ENCODE measurements at places on chromosomes 16 and 17.

GRCh38 chr16:80981103-80981502 lies 25.6 kb downstream of the CMC2 start:
- no peak for DNase-seq

DNA sequence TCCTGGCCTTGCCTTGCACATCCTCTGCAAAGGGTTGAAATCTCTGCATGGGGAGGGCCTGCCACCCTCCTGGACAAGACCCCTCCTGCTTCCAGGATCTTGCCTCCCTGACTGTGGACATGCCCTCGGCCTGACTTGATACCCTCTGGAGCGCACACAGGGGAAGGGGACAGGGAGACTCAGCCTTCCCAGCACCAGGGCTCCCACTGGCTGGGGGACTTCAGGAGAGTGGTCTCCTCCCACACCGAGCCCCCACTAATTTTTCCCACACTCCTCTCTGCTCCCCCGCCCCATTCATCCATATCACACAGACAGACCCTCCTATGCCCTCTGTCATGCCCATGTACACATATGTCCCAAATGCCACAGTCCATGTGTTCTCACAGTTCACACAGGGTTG lies 14.3 kb downstream of the SGCA start:
- DNase-seq = no peak

GRCh38 chr17:70881093-70881492 lies 711.8 kb downstream of the KCNJ2 start:
- no peak for DNase-seq

DNA sequence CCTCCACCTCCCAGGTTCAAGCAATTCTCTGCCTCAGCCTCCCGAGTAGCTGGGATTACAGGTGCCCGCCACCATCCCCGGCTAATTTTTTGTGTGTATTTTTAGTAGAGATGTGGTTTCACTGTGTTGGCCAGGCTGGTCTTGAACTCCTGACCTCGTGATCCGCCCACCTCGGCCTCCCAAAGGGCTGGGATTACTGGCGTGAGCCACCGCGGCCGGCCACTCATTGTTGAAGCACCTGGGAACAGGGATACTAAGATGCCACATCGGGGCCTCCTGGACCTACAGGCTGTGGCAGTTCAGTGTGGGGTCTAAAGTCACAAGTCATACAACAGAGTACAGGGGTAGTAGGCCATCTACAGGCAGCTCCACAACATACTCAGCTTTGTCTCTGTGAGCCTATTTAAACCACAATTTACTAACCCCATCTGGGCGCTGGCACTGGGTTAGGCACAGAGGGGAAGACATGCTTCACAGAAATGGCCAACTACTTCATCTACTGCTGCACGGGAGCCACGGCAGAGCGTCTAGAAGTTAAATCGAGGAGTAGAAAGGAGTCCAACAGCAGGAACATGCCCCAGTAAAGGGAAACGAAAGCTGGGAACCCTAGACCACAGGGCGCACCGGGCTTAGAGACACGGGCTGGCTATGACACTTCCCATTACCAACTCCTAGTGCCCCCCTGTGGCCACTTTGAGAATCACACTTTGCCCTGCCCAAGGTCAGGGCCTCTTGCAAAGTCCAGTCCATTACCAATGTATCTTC lies 4.3 kb downstream of the VAMP2 start:
- DNase-seq = no peak

GRCh38 chr17:56976941-56977608 lies 856 bp upstream of the SCPEP1 start:
- DNase-seq = no peak

GRCh38 chr17:50865868-50866260 lies 290 bp downstream of the TOB1 start:
- DNase-seq = no peak

DNA sequence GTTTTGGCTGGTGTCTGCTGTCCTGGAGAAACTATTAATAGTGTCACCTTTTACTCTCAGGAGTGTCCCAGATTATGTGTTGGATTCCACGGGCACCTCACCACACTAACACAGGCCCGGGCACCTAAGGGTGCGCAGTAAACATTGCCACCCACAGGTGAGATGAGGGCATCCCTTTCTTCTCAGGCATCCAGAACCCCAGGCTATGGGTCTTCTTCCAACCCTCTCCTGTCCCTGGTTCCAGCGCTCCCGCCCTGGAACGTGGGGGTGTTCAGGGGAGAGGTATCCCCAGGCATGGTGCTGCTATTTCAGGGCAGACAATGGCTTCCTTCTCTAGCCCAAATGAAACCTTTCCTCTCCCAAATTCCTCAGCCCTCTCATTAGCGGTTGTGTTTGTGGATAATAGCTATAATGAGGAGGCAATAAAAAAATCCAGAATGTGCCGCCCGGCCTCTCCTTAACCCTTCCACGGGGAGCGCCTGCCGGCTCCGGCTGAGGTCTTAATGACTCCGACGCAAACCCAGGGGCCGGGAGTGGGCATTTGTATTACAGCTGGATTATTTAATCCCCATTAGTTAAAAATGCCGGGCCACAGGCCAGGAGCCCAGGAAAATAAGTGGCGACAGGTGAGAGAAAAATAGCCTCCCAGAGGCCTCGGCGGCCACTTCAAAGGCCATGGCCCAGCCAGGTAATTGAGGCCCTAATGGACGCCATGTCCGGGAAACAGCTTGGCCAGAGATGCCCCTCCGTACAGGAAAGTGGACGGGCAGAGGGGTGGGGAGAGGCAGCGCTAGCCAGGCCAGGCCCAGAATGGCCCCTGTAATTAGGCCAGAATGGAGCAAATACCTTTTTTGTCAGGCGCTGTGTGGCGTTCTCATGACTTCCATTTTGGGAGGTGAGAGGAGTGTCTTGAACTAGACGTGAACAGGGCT lies 102.8 kb downstream of the IRX5 start:
- DNase-seq = no peak

DNA sequence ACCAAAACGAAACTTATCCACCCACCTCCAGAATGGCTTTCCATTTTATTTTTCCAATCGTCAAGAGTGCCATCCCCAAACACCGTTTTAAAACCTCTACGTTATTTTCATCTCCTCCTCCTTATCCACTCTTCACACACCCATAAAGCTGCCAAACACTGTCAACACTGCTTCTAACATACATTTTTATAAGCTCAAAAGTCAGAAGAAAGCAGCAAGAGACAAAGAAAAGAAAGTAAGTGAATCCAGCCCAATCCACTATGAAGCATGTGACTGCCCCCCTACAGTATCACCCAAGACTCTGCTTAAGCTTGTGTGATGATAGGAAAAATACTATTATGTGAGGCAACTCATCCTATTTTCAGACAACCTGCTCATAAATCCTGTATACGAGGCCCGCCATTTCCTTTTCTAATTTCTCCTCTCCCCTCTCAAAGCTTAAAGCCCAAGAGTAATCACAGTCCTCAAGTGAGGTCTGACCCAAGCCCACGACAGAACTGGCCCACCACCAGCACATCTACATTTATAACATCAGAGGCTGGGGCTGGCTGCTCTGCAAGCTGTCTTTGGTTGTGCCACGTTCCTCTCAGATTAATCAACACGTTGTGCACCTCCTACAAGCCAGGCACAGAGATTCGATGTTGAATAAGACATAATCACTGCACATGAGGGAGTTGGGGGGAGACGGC lies 16.3 kb downstream of the USP31 start:
- DNase-seq = no peak

GRCh38 chr17:34228781-34229180 lies 26.3 kb upstream of the CCL2 start:
- DNase-seq = no peak

DNA sequence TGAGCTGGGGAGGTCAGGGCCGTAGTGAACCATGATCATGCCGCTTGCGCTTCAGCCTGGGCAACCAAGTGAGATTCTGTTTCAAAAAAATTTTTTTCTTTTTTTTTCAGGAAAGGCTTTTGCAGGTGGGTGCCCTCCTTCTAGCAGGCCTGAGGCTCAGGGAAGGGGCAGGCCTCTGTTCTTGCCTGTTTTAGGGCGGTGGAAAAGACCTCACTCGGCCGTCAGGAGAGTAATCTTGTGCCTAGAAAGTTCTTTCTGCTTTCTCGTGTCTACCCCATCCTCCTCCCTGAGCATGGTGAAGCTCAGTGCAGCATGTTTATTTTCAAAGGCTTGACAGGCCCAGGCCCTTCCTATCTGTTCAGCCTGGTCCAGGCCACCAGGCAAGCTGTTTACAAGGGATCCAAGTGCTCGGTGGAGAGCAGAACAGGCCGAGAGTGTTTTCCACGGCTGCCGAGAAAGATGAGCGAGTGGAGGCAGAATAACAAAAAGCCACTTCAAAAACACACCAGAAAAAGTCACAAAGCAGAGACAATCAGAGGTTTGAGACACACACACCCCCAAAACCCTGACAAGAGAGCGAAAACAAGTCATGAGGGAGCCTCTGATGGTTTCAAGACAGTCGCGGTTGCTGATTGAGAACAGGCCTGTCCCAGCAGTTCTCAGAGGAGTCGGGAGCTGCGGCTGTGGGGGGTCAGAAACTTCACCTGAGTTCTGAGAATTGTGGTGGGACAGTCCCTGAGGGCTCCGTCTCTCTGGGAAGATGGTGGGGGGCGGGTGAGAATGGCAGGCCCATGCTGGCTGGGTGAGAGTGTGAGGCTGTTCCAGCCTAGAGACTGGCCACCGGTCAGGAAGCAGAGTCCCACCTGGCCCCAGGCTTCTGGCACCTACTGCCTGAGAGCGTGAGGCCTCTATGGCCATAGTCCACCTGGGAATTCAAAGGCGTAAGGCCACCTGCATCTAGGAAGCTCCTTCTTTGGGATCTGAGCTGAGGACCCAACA lies 37.5 kb upstream of the CCR7 start:
- no peak for DNase-seq

- no peak for DNase-seq
Observed at GRCh38 chr17:4593021-4593421, 8.7 kb downstream of the SMTNL2 start.

DNA sequence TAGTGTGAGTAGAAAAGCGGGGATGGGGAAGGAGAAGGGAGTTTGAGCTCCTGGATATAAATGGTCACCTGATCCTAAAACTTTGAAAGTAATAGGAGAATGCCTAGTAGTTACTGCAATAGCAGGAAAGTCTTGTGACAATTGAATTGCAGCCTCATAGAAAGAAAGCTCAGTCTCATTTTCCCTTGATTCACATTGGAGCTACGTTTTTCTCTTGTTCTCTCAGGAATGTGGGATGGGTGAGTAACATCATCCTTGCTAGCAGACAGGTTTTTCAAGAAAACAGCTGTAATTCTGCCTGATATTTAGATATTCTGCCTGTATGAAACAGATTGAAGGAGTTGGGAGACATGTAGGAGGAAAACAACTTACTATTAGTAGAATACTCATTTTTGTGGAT lies 25.3 kb downstream of the SF3B3 start:
- no peak for DNase-seq

DNA sequence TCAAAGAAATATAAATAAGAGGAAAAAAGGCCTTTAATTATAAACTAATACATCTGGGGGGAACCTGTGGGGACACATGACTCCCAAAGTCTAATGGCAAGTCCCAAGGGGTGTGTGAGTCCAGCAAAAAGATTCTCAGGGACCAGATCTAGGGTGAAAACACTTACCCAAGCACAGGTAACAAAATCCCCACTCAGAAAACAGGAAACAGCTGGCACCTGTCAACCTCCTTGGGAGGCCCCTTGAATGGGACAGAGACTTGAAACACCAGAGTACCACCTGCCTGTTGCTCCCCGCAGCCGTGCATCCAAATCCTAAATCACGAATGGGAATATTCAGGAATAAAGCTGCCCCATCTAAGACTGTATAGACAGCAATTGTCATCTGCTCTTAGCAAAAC lies 461.2 kb upstream of the CDH5 start:
- no peak for DNase-seq

DNA sequence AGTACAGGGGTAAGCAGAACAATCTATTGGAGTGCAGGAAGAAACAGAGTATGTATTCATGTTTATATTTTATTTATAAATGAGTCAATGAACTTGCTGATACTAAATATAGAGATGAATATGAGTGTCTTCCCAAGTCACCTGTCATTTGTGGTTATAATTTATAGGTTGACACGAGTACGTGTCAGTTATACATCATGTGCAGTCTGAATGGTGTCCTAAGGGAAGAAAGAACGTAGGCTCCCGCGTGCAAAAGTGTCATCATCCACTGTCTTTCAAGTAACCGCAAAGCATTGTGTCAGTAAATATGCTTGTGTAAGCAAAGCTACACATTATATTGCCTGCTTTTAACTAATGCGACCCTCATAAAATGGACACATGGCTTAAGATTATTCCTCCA lies 786.1 kb downstream of the KCNJ2 start:
- no peak for DNase-seq

DNA sequence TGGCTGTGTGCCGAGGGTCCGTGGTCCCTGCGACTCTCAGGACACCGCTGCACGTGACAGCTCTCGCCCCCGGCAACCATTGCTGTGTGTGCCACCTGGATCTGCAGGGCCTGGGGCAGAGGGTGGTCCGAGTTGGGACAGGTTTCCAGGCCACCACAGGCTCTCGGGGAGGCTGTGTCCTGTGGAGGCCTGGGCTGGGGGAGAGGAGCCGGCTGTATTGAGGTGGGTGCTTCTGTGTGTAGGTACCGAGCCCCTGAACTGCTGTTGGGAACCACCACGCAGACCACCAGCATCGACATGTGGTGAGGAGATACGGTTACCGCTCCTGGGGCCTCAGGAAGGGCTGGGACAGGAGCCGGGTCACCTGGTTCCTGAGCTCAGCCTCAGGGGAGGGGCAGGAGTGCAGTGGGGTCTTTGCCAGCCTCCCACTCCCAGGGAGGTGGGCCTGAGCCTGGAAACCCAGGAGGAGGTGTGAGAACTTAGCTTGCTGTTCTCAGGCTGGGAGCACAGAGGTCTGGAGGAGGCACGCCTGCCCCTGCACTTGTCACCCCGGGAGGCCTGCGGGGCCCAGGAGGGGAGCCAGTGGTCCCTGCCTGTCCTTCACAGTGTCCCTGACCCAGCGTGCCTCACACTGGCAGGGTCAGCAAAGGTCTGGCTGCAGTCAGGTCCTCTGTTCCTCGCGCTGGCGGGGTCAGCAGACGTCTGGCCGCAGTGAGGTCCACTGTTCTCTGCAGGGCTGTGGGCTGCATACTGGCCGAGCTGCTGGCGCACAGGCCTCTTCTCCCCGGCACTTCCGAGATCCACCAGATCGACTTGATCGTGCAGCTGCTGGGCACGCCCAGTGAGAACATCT lies 7.3 kb downstream of the SPATA2L start:
- no peak for DNase-seq

GRCh38 chr16:48350736-48351135 lies 34.5 kb downstream of the SIAH1 start:
- no peak for DNase-seq

GRCh38 chr17:51149163-51149562 lies 4.2 kb upstream of the NME1 start:
- DNase-seq = no peak

DNA sequence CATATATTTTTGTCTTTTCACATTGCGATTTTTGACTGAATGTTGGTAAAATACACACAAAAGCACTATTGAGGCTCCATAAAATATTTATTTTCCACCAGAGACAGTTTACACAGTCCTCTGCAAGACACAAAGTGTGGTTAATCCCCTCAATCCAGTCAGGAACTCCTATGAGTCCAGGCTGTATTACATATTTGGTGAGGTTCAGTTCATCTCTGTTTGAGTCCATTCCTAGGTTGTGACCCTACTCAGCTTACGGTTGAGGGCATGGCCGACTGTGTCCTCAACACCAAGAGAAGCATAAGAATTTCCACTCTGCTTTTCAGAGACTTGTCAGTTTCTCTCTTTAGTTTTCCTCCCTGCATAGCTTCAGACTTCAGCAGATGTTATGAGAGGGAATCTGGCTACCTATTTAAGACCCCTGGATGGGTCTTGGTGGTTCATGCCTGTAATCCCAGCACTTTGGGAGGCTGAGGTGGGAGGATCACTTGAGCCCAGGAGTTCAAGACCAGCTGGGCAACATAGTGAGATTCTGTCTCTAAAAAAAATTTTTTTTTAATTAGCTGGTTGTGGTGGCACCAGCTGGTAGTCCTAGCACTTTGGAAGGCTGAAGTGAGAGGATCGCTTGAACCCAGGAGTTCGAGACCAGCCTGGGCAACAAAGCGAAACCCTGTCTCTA lies 25.1 kb downstream of the ARL4D start:
- no peak for DNase-seq
